ENCODE measurements at places on chromosomes 3 and 15. TPM values are rescaled to one million over a fixed set of nuclear protein-coding genes. Genes with fewer than 3 reads are reported as not detected.
A peak's percentile ranks its signal among the peaks of the same experiment; 100 is the strongest.

GRCh38 chr3:61369678-61370077, 118.4 kb upstream of the FHIT start:
- H3K4me3 ChIP-seq = no peak overlapping the region
- no peak for DNase-seq
- H3K27me3 ChIP-seq = no peaks in the 10 kb centered on the region

GRCh38 chr3:48990636-48991469, 812 bp downstream of the P4HTM start:
- no peak for DNase-seq
- H3K27me3 ChIP-seq = no peaks in the 10 kb centered on the region
- peaks cover 22% of the 10 kb centered on the region for H3K36me3 ChIP-seq
- H3K27ac ChIP-seq = peak overlapping the region; percentile 94

- no peaks in the 10 kb centered on the region for H3K4me1 ChIP-seq
- no peak overlapping the region for H3K27ac ChIP-seq
- peaks cover 38% of the 10 kb centered on the region for H3K27me3 ChIP-seq
- no peaks in the 10 kb centered on the region for H3K36me3 ChIP-seq
- no peak overlapping the region for H3K4me3 ChIP-seq
These were observed 65.9 kb upstream of the NTRK3 start for GRCh38 chr15:88322461-88322860.

- peaks cover 17% of the 10 kb centered on the region for H3K4me1 ChIP-seq
- no peaks in the 10 kb centered on the region for H3K27me3 ChIP-seq
- no peak overlapping the region for H3K27ac ChIP-seq
- H3K4me3 ChIP-seq = no peak overlapping the region
These were observed 108.8 kb downstream of the THSD4 start for GRCh38 chr15:71224024-71224423.

DNA sequence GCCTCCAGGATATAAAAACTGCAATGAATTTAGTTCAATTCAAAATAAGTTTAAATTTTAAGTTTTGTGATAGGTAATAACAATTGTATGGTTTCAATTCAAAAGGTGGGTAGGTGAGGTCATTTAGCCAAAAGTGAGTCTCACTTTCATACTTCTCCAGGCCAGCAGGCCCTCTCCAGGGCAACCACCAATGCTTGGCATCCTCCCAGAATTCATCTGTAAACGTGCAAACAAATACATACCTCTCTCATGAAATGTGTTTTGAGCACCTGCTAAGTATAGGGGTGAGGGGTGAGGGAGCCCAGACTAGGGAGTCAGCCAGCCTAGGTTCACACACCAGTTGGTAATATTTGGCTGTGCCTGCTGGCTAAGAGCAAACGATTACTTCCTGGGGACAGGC, 22.0 kb upstream of the RBSN start:
- DNase-seq = no peak
- H3K36me3 ChIP-seq = no peaks in the 10 kb centered on the region
- H3K4me3 ChIP-seq = no peak overlapping the region
- H3K4me1 ChIP-seq = peaks cover 7% of the 10 kb centered on the region
- H3K27me3 ChIP-seq = no peaks in the 10 kb centered on the region

DNA sequence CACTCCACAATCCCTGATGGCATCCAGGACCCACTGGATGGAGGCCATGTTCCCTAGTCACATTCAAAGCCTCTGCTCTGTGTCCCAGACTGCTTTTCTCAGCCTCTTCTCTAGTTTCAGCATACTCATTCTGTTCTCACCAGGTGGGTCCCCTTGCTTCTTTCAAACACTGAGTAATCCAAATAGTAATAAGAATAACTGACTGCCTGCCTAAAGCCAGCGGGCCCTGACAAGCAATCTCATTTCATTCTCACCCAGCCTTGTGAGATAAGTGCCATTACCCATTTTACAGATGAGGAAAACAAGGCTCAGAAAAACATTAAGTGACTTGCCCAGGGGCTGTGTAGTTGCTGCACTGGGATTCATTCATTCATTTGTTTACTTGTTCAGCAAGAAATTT, 25.4 kb downstream of the MAPKAPK3 start:
- peaks cover 13% of the 10 kb centered on the region for H3K4me1 ChIP-seq
- H3K27me3 ChIP-seq = no peaks in the 10 kb centered on the region
- H3K36me3 ChIP-seq = peaks cover 58% of the 10 kb centered on the region
- no peak overlapping the region for H3K4me3 ChIP-seq

GRCh38 chr3:72938471-72939265, 50.8 kb downstream of the GXYLT2 start:
- peaks cover 7% of the 10 kb centered on the region for H3K4me1 ChIP-seq
- peak; percentile 92 for DNase-seq
- no peaks in the 10 kb centered on the region for H3K27me3 ChIP-seq
- H3K36me3 ChIP-seq = no peaks in the 10 kb centered on the region
- H3K27ac ChIP-seq = peak overlapping the region; percentile 16

GRCh38 chr3:31094048-31094447, 199.6 kb upstream of the GADL1 start:
- no peaks in the 10 kb centered on the region for H3K27me3 ChIP-seq
- no peaks in the 10 kb centered on the region for H3K36me3 ChIP-seq
- H3K4me1 ChIP-seq = peaks cover 4% of the 10 kb centered on the region
- H3K27ac ChIP-seq = no peak overlapping the region
- no peak for DNase-seq

DNA sequence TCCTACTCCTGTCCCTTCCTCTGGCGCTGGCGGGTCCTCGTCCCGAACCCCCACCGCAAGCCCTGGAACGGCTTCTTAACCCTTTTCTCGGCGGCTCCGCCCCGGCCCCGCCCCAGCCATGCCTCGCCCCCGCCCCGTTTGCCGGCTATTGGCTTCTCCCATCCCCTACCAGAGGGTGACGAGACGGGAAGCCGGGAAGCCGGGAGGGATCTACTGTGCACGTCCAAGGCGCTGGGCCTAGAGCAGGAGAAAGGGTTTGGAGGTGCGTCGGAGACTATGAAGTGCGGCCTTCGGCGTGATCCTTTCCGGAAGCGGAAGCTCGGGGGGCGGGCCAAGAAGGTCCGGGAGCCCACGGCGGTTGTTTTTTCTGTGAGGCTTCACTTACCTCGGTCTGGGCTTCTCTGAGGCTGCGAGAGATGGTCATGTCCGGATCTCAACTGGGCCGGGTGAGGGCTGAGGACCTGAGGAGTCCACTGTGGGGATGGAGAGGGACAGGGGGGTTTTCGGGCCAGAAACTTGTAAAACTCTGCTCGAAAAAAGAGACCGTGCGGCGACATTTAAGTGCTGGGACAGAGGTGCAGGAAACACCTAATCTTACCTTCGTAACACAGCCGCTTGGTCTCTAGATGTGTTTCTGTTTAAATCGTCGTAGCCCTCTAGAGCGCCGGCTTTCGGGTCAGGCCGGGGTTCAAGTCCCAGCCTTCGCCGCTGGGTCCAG, 21.4 kb downstream of the ROPN1B start:
- peaks cover 6% of the 10 kb centered on the region for H3K4me1 ChIP-seq
- DNase-seq = peak; percentile 96
- no peaks in the 10 kb centered on the region for H3K27me3 ChIP-seq
- H3K27ac ChIP-seq = peak overlapping the region; percentile 83
- peak overlapping the region; percentile 70 for H3K4me3 ChIP-seq

DNA sequence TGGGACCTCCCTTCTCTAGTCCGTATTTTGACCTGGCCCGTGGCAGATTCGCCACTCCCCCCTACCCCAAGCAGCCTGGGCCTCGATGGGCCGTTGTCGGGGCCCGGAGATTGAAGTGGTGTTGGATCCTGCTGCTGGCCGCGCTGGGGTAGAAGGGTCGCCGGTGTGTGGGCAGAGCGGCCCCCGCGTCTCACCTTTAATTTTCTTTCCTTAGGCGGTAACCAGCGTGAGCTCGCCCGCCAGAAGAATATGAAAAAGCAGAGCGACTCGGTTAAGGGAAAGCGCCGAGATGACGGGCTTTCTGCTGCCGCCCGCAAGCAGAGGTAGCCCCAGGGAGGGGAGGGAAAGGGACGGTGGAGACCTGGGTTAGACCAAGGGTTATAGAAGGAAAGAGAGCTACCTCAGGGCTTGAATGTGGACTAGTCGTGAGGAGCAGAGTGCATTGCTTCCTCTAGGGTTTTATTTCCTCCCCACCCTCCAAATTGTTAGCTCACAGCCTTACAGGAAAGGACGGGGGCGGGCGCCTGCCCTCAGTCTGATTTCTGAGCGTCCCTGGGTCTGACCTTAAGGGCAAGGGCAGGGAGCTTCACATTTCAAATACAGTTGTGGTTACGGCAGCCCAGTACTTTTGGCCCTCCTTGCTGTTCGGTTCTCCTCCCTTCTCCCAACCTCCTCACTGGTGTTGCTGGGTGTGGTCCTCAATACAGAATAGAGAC, 799 bp downstream of the SERF2 start:
- peaks cover 44% of the 10 kb centered on the region for H3K36me3 ChIP-seq
- H3K27ac ChIP-seq = peak overlapping the region; percentile 98
- peak overlapping the region; percentile 98 for H3K4me3 ChIP-seq
- peaks cover 36% of the 10 kb centered on the region for H3K4me1 ChIP-seq
- H3K27me3 ChIP-seq = no peaks in the 10 kb centered on the region
- no peak for DNase-seq

DNA sequence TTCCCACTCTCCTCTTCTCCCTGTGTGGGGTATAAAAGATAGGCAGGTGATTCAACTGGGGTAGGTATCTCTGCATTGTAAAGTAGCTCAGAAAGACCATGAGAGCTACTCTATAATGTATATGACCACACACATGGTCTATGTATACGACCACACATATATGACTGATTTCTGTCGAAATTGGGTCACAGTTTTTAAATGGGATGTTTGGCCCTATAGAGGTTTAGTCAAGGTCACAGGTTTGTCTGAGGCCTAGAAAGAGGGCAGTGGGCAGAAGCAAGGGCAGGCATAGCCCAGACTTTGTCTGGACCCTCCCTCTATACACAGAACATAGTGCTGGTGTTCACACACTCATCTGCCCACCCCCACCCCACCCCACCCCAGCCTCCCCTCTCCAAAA, 4.4 kb downstream of the LAMP3 start:
- H3K27ac ChIP-seq = no peak overlapping the region

GRCh38 chr3:61687206-61687605, 125.8 kb downstream of the PTPRG start:
- H3K27ac ChIP-seq = no peak overlapping the region
- no peak for DNase-seq
- H3K36me3 ChIP-seq = no peaks in the 10 kb centered on the region

- no peak overlapping the region for H3K27ac ChIP-seq
- H3K27me3 ChIP-seq = no peaks in the 10 kb centered on the region
- H3K4me1 ChIP-seq = no peaks in the 10 kb centered on the region
- DNase-seq = no peak
- H3K36me3 ChIP-seq = no peaks in the 10 kb centered on the region
These were observed 96.2 kb downstream of the ALDH1A2 start for GRCh38 chr15:57969355-57969754.

DNA sequence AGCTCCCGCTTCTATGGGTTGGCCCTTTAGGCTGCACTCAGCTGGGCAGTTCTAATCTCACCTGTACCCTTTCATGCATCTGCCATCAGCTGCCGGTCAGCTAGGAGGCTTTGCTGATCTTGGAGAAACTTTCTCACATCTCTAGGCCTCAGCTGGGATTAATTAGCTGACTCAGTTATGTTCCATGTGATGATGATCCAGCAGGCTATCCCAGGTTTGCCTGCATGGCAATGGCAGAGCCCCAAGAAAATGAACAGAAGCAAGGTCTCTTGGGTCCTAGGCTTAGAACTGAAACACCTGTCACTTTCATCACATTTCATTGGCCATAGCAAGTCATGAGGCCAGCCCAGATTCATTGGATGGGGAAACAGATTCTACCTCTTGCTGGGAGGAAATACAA, 304.6 kb upstream of the TBC1D5 start:
- H3K27me3 ChIP-seq = no peaks in the 10 kb centered on the region
- no peak overlapping the region for H3K27ac ChIP-seq
- H3K4me3 ChIP-seq = no peak overlapping the region
- DNase-seq = no peak
- H3K36me3 ChIP-seq = no peaks in the 10 kb centered on the region

The LYSMD4 gene
- 15.4 TPM for total RNA-seq

The NR2F2 gene
- 42.7 TPM for total RNA-seq

The CACNA2D2 gene
- total RNA-seq = 1.2 TPM

Measured in esophagus muscularis mucosa (tissue), 4 donors.